ENCODE measurements at places on chromosomes 3 and 15.

GRCh38 chr3:25284249-25284648 is 143.8 kb upstream of the RARB start:
- no peak for DNase-seq

DNA sequence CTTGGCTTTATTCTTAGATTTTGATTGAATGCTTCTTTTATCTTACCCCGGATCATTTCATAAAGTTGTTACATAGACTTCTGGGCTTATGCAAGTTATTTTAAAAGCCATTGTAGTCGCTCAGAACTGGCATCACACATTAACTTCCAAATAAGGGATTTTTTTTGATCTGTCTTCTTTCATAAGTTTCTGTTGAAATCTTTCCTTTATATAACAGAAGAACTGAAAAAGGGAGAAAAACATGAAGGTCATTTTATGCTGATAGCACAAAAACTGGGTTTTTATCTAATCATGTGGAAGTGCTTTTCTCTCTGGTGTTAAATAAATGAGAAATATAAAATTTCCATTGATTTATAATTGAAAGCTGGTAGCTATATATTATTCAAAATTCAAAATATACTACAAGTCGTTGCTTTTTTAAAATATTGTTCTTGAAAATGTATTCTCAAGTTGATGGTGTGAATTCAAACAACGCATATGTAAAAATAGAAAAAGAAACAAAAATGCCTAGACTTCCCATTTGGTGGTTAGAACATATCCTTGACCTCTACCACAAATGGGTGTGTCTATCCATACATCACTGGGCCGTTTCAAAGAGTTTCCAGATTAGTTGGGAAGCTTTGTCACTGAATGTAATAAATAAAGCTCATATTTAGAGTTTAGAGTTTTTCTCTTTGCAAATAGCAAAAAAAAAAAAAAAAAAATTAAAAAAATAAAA is 258.3 kb upstream of the ZPLD1 start:
- DNase-seq, result no peak

DNA sequence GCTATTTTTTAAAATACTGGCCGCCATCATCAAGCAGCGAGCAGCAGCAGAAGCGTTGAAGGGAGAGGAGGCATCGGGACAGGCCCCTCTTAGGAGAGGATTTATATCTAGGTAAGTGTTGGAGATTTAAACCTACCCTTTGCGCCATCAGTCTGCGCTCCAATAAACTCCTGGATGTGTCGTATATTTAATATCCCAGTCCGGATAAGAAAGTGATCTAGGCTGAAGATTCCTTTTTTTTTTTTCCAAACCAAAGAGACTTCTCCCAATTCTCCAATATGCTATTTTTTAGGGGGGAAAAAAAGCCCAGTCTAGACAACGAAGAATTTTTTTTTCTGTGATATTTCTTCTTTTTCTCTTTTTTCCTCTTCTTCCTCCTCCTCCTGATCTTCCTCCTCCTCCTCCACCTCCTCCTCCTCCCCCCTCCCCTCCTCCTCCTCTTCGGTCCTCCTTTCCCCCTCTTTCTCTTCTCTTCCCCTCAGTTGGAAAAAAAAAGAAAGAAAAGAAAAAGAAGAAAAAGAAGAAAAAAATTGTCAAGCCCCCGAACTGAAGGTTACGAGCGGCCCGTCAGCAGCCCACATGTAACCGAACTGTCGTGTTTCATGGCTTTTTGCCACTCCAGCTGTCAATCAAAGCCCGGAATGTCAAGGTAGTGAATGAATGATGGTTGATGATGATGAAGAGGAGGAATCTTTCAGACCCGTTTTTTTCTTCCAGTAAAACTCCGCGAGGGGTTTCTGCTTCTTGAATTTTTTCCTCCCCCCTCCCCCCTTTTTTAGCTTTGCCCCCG is 835 bp downstream of the MEIS2 start:
- peak; percentile 38 for DNase-seq

GRCh38 chr15:40894681-40895448 is 615 bp downstream of the VPS18 start:
- DNase-seq, result peak; percentile 72

DNA sequence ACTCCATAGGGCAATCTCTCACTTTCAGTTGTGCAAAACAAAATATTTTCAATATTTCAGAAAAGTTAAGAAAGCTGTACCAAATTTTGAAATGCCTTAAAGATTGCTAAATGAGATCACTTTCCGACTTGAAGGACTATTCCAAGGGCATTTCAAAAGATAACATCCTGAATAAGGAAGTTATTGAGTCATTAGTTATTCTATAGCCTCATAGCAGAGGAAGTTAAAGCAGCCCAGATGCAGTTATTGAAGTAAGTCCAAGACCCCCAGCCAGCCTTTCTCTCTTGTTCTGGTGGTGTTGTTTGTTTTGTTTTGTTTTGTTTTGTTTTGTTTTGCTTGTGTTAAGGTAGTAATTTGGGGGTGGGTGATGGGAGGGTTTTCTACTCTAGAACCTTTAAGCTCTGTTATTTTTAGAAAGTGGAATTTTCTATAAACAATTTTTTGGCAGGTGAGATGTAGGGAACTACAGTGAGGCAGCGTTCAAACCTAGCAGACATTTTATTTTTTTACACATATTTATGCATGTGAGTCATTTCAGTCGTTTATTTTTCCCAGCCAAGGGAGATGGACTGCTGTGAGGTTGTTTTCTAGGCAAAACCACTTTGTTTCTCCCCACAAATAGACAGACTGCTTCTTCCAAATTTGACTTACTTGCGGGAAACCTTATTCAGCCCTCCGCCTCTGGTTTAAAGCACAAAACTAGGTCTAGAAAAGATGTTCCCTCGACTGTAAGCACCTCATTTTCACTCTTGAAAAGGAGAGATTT is 216.3 kb upstream of the ARPP21 start:
- DNase-seq, result no peak

GRCh38 chr3:123064914-123065313 is 1.9 kb upstream of the PDIA5 start:
- no peak for DNase-seq

- no peak for DNase-seq
Measured at GRCh38 chr3:52043750-52044149, 12.6 kb downstream of the DUSP7 start.

DNA sequence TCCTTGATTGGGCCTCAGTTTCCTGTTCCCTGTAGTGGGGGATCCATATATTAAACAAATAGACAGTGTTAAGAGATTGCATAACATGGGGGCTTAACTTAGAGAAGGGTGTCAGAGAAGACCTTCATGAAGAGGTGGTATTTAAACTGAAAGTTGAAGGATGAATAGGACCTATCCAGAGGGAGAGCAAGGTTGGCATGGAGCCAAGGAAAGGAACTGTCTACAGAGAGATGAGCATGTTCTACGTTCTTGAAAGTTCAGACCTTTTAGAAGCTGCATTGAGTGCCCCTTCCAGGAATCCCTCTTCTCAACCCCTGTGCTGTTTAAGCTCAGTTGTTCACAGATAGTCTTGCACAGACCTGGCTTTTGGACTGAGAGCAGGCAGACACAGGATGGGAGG is 2.4 kb downstream of the HTD2 start:
- no peak for DNase-seq
